ENCODE measurements at places on chromosomes 16 and 17. TPM values are rescaled to one million over a fixed set of nuclear protein-coding genes. Genes with fewer than 3 reads are reported as not detected.

The NPIPA7 gene
- 0.57 TPM for total RNA-seq

The SMIM22 gene
- total RNA-seq, result not detected

The NPIPB2 gene
- 5.7 TPM for total RNA-seq

The TNP2 gene
- total RNA-seq, result not detected

The WNT9B gene
- not detected for total RNA-seq

The TBC1D3 gene
- not detected for total RNA-seq

The CYB5D1 gene
- 6.0 TPM for total RNA-seq

The SYT17 gene
- under 0.01 TPM for total RNA-seq

The ALOX15 gene
- not detected for total RNA-seq

All from smooth muscle cell of bladder (primary cell).